Brain (organoid and tissue), 16 donors: ENCODE measurements at places on chromosomes 16 and 17.

DNA sequence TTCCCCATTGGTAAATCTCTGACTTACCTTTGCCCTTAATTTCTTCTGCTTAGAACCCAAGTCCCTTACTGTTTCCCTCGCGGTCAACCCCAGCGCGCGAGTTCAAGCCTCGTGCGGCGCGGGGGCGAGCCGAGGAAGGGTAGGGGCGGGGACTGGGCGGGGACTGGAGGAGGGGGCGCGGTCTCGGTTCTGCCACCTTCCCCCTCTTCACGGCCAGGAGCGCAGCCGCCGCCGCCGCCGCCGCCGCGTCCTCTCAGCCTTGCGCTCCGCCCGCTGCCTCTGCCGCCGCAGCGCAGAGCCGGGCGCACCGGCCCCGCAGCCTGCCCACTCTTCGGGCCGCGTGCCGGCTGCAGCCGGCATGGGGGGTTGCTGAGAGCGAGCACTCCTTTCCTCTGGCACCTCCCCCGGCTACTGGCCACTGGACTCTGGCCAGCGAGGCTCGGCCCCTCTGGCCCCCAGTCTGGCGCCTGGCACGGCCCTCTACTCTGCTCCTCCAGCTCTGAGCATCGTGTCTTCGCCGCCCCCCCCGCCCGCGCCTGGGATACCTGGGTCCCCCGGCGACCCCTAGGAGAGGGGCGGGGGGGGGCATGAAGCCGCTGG, at the start of gene RAPGEFL1:
Gene RAPGEFL1, plus strand, starts transcription at position 196 of the 600 bp plus-strand sequence. Its CDS starts 392 bp downstream, at position 588.
- peak; percentile 69 for DNase-seq

GRCh38 chr17:11805952-11806351, 191.3 kb downstream of the ZNF18 start:
- DNase-seq, result no peak

DNA sequence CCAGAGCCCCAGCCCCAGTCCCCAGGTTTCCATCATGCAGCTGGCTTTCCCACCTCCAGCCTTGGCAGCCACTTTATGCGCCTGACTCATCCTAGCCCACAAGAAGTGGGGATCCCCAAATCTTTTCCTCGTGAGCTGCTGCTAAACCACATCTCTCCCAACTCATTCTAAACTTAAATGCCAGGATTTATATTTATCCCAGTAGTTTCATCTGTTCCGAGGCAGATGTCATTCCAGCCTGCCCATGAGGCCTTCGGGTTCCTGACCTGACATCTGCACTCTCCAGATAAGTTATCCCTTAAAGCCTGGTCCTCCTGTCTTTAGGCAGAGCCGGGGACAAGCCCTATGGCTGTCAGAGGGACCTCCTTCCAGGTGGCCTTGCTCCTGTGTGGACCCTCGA, 16.6 kb downstream of the PLXDC1 start:
- no peak for DNase-seq

GRCh38 chr17:40540448-40540847, 24.8 kb downstream of the CCR7 start:
- DNase-seq, result no peak

DNA sequence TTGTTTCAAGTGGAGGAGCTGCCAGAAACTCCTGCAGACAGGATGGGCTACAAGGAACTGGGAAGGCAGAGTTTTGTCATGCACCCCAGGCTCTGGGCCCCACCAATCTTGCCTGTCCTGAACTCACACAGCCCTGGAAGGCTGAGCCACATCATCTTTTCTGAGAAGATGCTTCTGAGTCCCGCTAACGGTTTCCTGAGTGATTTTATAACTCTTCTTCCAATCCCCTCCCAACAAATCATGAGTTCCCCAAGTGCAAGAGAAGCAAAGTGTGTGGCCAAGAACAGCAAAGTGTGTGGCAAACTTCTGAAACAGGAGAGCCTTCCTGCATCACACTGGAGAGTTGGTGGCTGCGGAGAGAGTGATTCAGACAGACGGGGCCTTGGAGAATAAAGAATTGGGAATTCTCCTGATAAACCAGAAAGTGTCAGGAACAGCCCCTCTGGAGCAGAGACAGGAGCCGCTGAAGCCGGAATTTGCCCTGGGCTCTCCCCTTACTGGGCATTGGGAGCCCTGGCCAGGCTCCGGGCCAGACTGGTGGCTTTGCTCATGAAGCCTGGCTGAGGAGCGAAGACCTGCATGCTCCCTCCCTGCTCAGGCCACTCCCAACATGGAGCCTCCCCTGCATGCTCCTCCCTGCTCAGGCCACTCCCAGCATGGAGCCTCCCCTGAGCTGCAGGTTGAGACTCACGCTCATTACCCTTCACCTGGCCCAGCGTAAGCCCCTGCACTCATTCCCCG, 47.2 kb downstream of the PITPNM3 start:
- no peak for DNase-seq

DNA sequence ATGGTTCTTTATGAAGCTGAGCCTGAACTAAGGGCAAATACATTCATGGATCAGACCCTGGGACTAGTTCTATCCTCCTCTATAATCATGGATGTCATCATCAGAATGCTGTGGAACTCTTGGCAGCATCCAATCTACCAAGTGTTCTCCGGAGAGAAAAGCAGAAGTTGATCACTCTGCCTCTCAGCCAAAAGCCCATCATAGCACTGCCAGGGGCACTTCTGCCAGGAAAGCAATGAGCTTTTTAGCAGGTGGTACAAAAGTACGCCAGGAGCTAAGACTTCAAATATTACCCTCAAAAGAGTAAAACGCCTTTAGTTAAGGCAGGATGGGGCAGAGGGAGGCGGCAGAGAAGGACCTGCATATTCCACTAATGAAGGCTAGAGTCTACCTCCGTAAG, 279.0 kb downstream of the SLC39A11 start:
- DNase-seq, result peak; percentile 91

- DNase-seq, result no peak
Observed at GRCh38 chr17:55533608-55534007, 22.4 kb upstream of the SMIM36 start.

- DNase-seq, result no peak
Observed at GRCh38 chr16:28475221-28475620, 3.1 kb upstream of the NPIPB7 start.

GRCh38 chr16:67147437-67148140, 3.2 kb downstream of the B3GNT9 start:
- DNase-seq, result no peak

GRCh38 chr17:79470754-79471153, 140.1 kb downstream of the RBFOX3 start:
- no peak for DNase-seq

DNA sequence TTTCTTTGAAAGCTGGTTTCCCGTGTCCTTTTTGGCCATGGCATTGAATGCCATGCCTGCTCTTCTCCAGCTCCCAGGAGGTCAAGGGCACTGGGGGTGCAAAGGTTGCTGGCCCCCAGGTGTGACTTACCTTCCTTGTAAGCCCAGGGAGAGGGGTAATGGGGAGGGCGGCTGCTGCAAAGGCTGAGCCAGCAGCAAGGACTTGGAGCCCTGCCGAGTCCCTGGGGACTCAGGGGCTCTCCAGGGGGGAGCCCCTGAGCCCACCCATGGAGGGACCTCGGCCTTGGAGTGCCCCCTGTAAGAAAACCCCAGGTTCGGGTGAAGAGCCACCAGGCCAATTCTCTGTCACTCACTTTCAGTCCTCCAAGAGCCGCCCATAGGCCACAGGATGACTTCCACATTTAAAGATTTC, 5.9 kb upstream of the CCL22 start:
- DNase-seq, result no peak

GRCh38 chr16:12067714-12068401, 91.3 kb downstream of the SNX29 start:
- peak; percentile 86 for DNase-seq

DNA sequence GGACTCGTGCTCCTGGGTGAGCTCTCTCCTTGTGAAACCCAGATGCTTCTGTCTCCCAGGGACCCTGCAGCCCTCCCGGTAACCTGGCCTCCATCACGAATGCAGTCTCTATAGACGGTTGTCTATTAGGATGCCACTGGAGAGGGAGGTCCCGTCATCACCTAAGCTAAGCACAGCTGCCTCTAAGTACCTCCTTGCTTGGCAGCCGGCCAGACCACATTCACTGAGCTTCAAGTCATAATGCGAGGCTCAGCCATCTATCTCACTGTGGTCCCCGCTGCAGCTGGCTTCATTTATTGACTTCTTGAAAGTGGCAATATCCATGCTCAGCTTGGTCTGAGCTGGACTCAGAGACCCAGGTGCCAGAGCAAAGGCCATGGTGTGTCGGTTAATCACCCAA, 74.5 kb upstream of the HSBP1 start:
- DNase-seq, result peak; percentile 24

- no peak for DNase-seq
Observed at GRCh38 chr16:78474762-78475161, 375.3 kb downstream of the WWOX start.

- no peak for DNase-seq
Observed at GRCh38 chr16:2432801-2433505, 3.7 kb downstream of the CCNF start.

DNA sequence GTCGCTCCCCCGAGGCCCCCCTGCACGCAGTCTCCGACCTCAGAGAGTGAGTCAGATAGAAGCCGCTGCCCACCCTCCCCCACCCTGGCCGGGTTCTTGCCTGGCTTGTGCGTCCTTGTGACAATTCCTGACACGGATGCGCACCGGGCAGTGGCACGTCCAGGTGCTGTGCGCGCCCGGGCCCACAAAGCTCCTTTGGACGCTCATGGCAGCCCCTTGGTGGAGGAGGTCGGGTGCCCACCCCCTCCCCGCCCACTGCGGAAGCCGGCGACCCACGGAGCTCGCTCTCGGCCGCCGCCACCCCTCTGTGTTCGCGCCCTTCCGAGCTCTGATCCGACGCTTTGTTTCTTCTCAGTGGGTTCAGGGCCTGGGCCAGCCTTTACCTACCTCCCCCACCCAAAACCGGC, 662 bp upstream of the TUBB3 start:
- DNase-seq, result peak; percentile 71

DNA sequence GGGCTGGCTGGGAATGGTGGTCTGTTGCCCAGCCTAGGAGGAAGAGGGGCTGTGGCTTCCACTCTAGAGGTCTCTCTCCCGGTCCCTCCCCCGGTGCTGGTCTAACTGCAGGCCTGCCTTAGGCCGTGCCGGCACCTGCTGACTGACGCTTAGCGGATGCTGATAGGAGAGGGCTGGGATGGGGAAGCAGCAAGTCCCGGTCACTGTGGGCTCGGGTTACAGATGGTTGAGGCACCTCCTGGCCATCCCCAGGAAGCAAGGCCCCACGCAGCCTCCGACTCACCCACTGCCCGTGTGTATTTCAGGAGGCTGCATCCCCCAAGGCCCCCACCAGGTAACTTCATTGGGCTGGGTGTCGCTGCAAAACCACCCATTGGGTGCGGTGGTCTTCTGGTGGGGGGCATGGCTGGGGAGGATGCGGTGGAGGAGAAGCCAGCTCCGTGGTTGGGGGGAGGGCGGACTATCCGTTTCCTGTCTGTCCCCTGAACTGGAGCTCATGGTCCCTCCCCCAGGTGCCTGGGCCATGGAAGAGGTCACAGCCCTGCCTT, 278.9 kb downstream of the SEC14L1 start:
- DNase-seq, result no peak

GRCh38 chr17:75730065-75730464, 8.8 kb downstream of the ITGB4 start:
- DNase-seq, result no peak

DNA sequence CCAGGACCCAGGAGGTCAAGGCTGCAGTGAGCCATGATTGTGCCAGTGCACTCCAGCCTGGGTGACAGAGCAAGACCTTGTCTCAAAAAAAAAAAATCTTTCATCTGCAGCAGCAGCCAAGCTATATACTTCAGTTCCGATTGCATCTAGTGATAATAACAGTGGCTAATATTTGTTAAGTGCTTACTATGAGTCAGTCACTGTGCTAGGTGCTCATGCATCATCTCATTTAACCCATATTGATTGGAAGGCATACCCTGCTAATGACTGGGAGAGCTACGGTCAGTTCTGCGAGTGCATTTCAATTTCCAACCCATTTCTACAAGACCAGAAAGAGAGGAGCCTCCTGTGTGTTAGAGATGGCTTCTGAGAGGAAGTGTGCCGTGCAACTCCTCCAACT, 7.7 kb upstream of the TUBG2 start:
- no peak for DNase-seq

GRCh38 chr16:89371968-89372634, 118.3 kb downstream of the ANKRD11 start:
- DNase-seq, result no peak

DNA sequence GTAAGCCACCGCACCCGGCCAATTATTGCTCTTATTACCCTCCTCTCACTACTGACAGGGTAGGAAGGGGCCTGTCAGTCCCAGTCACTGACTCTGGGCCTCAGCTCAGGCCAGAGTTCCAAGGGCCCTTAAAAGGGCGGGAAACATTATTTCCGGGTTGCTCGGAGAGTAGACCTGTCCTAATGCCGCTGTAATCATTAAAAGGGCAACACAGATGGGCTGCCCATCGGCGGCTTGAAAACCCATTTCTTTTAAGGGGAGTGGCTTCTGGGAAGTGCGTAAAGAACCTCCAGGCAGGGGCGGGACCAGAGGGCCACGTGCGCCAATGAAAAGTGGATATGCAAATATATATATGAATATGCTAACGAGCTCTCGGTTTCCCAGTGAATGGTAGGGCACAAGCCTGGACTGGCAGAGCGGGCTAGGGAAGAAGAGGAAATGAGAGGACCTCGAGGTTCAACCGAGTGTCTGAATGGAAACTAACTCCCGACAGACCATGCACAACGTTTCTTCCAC, 26.6 kb downstream of the PIPOX start:
- DNase-seq, result peak; percentile 87

- DNase-seq, result no peak
Observed at GRCh38 chr16:12936391-12936790, 35.0 kb downstream of the SHISA9 start.

DNA sequence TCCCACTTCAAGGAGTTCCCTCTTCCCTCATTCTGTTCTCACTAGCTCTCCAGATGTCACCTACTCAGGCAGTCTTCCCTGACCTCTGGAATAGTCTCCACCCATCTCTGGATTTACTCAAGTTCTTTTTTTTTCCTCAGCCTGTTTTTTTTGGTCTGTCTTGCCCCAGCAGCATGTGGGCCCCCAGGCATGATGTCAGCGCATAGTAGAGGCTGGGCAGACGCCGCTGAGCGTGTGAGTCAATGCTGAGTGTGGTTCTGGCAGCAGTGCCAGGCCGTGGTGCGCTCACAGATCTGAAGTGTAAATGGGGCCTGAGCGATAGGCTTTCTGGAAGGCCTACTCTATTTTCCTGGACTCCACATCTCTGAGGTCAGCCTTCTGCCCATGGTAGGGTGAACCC, 2.7 kb upstream of the KCNJ18 start:
- no peak for DNase-seq

- DNase-seq, result no peak
Observed at GRCh38 chr17:38673707-38674013, 1.1 kb downstream of the EPOP start.

GRCh38 chr17:77153472-77153871, 12.7 kb downstream of the SEC14L1 start:
- DNase-seq, result no peak

- no peak for DNase-seq
Observed at GRCh38 chr17:35218915-35219314, 24.0 kb upstream of the SLFN5 start.
